ENCODE measurements at places on chromosomes 4 and X.

DNA sequence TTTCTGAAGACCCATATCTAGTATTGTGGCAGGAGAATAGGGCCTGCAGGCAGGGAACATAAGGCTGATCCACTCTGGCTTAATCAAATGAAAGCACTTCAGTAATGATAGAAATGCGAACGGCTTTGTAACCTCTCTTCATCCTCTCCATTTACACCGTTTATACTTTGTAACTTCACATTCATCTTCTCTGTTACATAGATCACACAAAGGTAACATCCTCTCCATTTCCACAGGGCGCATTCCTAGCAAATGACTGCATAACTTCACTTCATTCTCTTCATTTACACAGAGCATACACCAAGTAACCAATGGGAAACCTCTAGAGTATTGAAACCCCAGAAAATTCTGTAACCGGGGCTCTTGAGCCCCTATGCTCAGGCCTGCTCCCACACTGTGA lies 65.5 kb upstream of the SLC34A2 start:
- DNase-seq = no peak

DNA sequence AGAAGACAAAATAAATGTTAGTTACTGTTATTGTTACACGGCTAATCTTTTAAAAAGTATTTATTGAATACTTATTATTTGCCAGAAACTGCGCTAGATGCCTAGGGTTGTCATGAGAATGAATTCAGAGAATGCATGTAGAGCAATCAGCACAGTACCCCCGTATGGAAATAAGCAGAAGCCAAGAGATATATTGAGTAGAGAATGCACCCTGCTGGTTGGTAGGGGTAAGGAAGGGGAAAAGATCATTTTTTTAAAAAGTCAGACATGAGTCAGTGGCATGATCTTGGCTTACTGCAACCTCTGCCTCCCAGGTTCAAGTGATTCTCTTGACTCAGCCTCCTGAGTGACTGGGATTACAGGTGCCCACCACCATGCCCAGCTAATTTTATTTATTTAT lies 13.1 kb upstream of the DRP2 start:
- DNase-seq = no peak

DNA sequence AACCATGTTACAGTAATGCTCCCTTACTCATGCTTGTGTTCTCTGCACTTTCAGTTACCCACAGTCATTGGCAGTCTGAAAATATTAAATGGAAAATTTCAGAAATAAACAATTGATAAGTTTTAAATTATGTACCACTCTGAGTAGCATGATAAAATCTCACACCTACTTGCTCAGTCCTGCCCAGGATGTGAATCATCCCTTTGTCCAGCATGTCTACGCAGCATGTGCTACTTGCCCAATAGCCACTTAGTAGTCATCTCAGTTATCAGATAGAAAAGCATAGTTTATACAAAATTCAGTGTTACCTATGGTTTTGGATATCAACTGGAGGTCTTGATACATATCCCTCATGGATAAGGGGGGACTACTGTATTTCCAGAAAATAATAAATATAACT lies 577.1 kb downstream of the GALNTL6 start:
- no peak for DNase-seq

DNA sequence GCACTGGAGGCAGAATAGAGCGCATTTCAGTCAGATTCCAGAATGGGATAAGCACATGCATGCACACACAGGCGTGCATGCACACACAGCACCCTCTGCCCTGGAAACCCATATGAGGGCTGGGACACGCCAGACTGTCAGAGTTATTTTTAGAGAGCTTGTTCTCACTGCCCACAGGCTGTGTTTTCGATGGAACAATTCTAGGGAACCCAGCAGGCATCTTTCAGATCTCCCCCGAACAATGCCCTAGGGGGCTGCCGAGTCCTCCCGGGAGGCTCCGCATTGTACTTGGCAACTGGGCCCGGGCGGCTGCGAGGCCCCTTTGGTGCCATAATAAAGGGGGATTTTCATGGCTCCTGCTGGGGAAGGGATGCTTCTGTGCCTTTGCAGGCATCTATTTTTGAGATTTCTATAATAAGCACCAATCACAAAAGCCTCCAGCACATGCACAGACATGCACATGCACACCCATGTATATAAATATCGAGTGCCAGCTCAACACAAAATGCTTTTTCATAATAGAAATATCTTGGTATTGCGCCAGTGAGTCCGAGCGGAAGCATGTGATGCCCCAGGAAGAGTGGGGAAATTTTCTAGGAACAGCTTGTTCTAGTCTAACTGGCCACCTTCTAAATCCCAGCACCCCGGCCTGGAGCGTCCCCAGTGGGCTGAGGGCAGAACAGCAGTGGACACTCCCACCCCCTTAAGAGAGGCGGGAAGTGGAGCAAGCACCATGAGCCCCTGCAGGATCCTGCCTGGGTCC lies 88.5 kb downstream of the PHKA2 start:
- no peak for DNase-seq

DNA sequence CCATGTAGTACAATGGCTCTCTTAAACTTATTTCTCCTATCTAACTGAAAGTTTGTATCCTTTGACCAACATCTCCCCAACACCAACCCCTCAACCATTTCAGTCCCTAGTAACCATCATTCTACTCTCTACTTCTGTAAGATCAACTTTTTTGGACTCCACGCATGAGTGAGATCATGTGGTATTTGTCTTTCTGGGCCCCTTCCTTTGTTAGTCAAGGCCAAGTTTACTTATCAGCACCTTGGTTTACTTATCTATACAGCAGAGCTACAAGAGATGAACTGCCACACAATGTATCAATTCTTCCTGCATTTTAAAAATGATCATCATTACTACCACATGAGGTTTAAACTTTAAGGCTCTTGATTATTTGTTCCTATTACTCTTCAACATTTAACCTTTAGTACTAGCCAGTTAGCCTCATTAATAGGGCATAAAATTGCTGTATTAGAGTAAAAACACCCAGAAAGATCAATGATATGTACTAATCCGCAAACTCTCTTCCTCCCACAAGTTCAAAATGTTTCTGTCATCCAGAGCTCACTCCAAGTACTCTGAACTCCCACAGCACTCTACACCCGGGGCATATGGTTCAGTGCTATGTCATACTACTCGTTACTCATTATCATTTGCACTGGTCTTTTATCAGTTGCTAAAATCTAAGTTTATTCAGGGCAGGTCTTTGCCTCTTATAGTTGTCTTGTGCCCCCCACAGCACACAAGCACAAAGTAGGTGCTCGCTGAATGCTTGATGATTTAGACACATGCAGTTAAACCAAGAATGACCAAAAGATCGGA lies 145.7 kb upstream of the ADAMTS3 start:
- no peak for DNase-seq

GRCh38 chr4:4568806-4569427 lies 27.1 kb upstream of the STX18 start:
- DNase-seq = no peak

GRCh38 chr4:42445038-42445437 lies 47.8 kb downstream of the SHISA3 start:
- no peak for DNase-seq

- no peak for DNase-seq
Measured at GRCh38 chrX:111823128-111823527, 52.9 kb upstream of the TRPC5OS start.

DNA sequence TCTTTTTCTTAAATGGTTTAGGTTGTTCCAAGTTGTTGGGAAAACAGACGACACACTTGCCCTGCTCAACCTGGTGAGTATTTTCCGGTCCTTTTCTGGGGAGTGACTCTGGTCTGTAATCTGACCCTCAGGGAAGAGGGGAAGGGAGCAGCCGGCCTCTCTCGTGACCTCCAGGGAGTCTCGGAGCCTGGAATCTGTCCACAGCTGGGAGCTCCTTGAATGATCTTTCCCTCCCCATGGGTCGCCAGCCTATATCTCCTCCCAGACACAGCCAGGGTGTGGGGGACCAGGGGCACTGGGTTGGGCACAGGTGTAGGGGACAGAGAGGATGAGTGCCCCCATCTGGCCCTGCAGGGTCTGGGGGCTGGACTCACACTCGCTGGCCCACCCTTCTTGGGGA lies 18.9 kb downstream of the TMEM175 start:
- no peak for DNase-seq

DNA sequence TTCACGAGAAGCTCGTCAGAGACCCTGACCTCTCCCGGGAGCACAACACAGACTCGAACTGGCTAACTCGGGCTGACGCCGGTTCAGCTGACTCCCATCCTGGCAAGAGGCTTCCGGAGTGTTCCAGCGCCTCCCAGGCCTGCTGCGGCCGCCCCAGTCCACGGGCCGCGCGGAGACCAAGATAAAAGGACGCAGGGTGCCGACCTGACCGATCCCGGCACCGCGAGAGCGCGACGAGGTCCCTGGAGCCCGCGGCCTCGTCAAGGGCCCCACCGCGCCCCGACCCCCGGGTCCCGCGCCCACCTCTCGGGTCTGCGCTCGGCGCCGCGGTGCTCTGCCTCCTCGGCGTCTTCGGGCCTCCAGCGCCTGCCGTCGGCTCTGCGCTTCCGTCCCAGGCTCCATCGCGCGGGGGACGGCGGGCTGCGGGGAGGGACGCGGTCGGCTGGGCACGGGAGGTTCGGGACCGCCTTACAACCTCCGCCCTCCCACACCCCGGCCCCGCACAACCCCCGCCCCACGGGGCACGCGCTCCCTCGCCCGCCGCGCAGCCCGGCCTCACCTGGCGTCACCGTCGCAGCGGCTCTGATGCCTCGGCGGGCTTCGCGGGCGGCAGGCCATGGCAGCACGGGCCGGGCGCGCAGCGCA lies 426 bp downstream of the SLBP start:
- DNase-seq = no peak

DNA sequence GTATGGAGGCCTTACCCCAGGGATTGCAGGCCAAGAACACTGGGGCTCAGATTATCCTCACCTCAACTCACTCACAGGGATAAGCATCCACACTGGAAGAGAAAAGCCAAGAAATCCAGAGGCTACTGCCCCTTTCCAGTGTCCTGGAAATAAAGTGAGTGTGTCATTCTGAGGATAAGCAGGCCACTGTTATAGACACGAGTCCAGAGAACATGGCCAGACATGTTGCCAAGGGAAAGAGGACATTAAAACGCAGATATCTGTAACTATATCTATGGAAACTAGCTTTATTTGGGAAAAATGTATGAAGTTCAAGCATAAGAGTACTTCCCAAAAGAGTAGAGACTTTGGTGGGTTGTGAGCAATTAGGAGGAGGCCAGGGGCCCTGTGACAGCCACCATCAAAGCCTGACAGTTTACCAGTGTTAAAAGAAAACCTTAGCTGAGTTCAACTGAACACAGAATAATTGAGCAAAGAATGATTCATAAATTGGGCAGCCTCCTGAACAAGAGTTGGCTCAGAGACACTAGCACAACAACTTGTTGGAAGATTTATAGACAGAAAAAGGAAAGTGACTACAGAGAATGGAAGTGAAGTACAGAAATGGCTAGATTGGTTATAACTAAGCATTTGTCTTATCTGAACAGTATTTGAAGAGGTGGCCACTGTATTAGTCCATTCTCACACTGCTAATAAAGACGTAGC lies 1222.2 kb downstream of the STIM2 start:
- no peak for DNase-seq

DNA sequence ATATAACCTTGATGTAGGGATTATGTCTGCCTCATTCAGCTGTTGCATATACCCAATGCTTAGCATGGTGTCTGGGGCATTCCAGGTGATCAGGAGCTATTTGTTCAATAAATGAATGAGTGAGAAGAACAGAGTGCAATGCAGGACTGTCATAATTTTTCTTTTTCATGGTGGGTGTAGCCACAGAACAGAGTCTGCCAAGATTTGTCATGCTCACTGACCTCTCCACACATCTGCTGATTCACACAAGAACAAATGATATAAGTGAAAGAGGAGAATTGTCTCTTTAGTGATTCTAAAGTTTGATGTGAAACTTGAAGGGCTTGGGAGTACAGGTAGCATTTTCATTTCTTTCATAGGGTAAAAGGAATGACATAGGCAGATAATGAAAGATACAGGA lies 64.4 kb upstream of the TEX13D start:
- no peak for DNase-seq

GRCh38 chr4:40473578-40474388 lies 138.7 kb downstream of the CHRNA9 start:
- DNase-seq = no peak

All from left renal cortex interstitium (tissue), 4 donors.